ENCODE measurements at places on chromosomes 6 and 20. TPM values are rescaled to one million over a fixed set of nuclear protein-coding genes. Genes with fewer than 3 reads are reported as not detected.
A peak's percentile ranks its signal among the peaks of the same experiment; 100 is the strongest.

Gene MLIP
- total RNA-seq: not detected

Gene F13A1
- 0.14 TPM for total RNA-seq

Gene PTGIS
- total RNA-seq: 2.4 TPM

Gene VWA7
- total RNA-seq: 1.4 TPM

Gene PTPN1
- total RNA-seq: 72.0 TPM

GRCh38 chr6:166500246-166500645 is 86.2 kb downstream of the RAMACL start:
- no peak for DNase-seq

- DNase-seq: peak; percentile 63
Measured at GRCh38 chr6:42104095-42104803, 38.2 kb downstream of the C6orf132 start.

- no peak for DNase-seq
Measured at GRCh38 chr20:44112889-44113617, 73.9 kb downstream of the JPH2 start.

GRCh38 chr6:148157841-148158240 is 184.8 kb upstream of the SASH1 start:
- DNase-seq: no peak

- DNase-seq: no peak
Measured at GRCh38 chr20:18650224-18650623, 62.4 kb downstream of the DTD1 start.

DNA sequence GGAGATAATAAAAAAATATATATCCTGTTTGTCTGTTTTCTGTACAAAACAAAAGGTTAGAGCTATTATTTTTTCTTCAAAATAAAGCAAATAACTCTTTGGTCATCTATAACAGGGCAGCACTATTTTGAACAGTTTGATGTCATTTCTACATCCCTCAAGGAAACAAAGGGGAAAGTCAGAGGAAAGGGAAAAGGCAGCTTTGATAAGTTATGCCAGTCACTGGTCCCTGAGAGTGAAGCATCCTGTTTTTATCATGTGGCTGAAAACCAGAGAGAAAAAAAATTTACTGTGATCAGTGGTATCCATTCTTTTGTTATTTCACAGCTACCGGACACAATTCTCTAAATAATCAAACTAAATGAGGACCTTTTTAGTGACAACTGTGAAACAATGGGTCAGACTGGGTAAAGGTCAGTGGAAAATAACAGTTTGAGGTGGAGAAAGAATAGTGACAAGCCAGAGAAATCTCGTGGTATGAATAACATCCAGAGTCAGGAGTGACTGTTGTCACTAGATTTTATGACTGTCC is 356.0 kb downstream of the HDGFL1 start:
- no peak for DNase-seq

GRCh38 chr6:47804821-47805220 is 23.0 kb downstream of the OPN5 start:
- DNase-seq: no peak

GRCh38 chr6:81451787-81452186 is 300.7 kb downstream of the TENT5A start:
- DNase-seq: no peak

DNA sequence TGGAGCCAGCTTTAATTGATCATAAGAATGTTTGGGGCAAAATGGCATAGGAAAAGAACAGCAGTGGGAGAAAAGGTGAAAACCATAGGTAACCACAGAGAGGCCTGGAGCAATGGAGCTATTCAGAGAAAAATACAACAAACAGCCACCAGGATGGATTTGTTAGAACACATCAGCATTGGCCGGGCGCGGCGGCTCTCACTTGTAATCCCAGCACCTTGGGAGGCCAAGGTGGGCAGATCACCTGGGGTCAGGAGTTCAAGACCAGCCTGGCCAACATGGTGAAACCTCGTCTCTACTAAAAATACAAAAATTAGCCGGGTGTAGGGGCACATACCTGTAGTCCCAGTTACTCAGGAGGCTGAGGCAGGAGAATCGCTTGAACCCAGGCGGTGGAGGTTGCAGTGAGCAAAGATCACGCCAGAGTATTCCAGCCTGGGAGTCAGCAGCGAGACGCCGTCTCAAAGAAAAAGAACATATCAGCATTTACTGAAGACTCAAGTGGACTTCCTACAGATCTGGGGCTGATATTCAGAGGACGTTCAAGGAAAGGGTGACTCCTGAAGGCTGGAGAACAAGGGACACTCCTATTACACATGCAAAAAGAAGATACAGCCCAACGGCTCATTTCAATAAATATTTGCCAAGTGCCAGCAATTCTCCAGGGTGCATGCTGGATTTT is 20.2 kb downstream of the SNHG17 start:
- no peak for DNase-seq

DNA sequence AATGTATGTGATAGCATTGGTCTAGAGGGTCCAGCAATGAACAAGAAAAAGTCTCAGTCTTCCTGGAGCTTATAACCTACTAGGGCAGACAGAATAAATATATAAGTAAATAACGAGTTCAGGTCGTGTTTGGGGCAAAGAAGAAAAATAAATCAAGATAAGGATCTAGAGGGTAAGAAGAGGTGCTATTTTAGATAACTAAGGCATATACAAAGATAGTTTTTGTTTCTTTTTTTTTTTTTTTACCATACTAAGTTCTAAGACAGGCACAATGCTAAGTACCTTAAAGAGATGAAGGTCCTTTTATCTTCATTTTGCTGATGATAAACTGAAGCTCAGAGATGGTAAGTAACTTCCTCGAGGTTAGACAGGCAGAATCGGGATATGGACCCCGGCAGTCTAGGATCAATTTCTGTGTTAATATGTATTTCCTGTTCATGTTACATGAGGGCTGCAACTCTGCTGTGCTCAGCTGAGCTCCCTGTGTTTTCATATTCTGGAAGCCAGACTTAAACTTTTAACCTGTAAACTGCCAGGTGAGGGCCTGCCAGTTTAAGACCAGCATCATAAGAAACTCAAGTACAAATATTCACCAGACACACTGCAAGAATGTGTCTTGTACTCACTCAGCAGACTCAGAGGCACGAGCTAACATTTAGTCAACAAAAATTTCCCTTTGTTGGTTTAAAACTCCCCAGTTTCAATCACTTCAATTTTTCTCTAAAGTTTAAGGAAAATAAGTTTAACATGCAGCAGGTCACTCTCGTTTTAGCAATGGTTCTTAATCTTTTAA is 23.3 kb downstream of the SESN1 start:
- DNase-seq: no peak

DNA sequence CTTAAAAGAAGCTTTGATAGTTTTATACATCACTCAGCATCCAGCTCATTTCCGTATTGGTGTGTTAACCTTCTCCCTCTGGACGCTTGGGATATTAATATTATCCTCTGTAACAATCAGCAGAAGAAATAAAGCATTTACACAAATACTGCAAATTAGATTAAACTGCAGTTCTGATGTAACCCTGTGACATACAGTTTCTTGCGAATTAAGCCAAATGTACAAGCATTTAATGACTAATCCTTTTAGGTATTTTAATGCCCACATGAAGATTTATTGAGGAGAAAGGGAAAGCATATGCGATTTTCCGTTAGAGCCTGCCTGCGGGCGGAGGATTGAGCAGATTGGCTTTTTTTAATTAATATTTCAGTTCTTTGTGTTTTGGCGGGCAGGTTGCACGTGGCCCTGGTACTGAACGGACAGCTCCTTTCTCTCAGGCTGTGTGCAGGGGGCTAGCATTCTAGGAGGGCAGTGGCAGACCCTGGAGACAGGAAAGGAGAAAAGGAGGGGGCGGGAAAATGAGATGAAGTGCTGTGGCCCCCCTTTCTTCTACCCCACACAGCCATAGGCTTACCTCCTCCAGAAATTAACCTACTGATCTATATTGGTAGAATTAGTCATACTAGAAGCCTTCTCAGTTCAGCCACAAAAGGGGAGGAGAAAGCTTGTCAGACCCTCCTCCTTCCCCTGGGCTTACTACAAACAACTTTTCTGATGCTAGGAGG is 14.1 kb upstream of the TFAP2D start:
- no peak for DNase-seq

DNA sequence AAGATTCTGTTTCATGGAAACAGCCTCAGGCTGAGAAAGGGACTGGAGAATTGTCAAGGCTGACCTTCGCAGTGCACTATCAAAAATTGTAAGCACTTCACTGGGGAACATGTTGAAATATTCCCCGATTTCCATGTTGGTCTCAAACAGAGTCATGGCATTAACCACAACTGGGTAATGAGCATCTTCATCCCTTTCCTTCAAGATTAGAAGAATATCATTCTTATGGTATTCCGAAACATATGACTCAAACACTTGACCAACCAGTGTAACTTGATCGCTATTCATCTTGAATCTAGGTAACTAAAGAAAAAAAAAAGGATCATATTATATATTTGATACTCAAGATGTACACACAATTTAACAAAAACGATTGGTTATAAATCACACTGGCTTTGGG is 3.5 kb downstream of the MCM9 start:
- DNase-seq: no peak

GRCh38 chr6:150169609-150170008 is 26.8 kb downstream of the PPP1R14C start:
- no peak for DNase-seq
